ENCODE measurements at places on chromosomes 11 and 22. TPM values are rescaled to one million over a fixed set of nuclear protein-coding genes. Genes with fewer than 3 reads are reported as not detected.

- DNase-seq: no peak
- H3K36me3 ChIP-seq: no peaks in the 10 kb centered on the region
- H3K27me3 ChIP-seq: no peaks in the 10 kb centered on the region
- no peaks in the 10 kb centered on the region for H3K4me1 ChIP-seq
- H3K27ac ChIP-seq: no peak overlapping the region
- H3K4me3 ChIP-seq: no peak overlapping the region
Observed at GRCh38 chr11:124199702-124200101, 16.6 kb downstream of the OR10D3 start.

GRCh38 chr11:134691295-134691873 lies 279.3 kb upstream of the B3GAT1 start:
- no peak overlapping the region for H3K27ac ChIP-seq
- no peaks in the 10 kb centered on the region for H3K36me3 ChIP-seq
- no peak for DNase-seq
- no peak overlapping the region for H3K4me3 ChIP-seq
- peaks cover 21% of the 10 kb centered on the region for H3K27me3 ChIP-seq

GRCh38 chr11:114075344-114075610 lies 15.8 kb downstream of the ZBTB16 start:
- H3K4me3 ChIP-seq: no peak overlapping the region
- no peak for DNase-seq
- peaks cover 67% of the 10 kb centered on the region for H3K4me1 ChIP-seq

DNA sequence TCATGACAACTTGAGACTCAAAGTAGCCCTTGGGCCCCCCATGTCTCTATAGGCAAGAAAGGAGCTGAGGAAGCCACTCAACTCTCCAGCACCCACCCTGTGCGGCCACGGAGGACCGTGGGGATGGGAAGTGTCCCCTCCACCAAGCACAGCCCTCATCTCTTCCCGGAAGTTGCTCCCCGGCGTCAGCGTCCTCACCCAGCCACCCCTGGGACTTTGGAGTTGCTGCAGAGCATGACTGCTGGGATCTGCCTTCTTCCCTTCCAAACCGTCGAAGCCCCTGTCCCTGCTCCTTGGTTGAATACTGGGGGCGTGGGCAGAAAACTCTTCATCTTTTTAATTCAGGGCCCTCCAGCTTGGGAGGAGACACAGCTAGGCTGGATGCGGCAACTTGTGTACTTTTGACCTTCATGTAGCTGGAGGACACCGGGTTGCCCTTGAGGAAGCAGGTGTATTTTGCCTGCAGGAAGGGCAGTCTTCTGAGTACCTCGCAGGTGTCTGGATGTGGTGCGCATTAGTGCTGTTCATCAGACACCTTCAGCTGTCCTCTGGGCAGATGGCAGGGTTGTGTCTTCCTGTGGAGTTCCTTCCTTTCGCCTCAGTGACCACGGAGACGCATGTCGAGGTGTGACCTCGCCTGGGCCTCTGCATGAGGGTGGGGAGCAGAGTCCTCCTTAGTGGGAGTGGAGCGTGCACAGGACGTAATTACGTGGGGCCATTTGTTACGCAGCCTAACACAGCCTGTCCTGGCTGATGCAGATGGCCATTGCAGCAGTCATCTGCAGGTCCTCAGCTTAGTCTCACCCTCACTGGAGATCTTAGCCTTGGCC lies 12.2 kb upstream of the IFITM3 start:
- H3K36me3 ChIP-seq: no peaks in the 10 kb centered on the region
- no peak overlapping the region for H3K27ac ChIP-seq
- H3K27me3 ChIP-seq: no peaks in the 10 kb centered on the region
- H3K4me1 ChIP-seq: peaks cover 32% of the 10 kb centered on the region
- no peak for DNase-seq

GRCh38 chr22:46800102-46800857 lies 37.8 kb downstream of the TBC1D22A start:
- peaks cover 9% of the 10 kb centered on the region for H3K36me3 ChIP-seq
- H3K27me3 ChIP-seq: no peaks in the 10 kb centered on the region
- DNase-seq: no peak
- H3K4me1 ChIP-seq: peaks cover 8% of the 10 kb centered on the region

GRCh38 chr11:124791626-124792341 lies 8.4 kb downstream of the MSANTD2 start:
- no peaks in the 10 kb centered on the region for H3K36me3 ChIP-seq
- no peak overlapping the region for H3K27ac ChIP-seq
- no peak overlapping the region for H3K4me3 ChIP-seq
- H3K4me1 ChIP-seq: peaks cover 2% of the 10 kb centered on the region

GRCh38 chr22:44307509-44308169 lies 5.1 kb downstream of the SHISAL1 start:
- peaks cover 3% of the 10 kb centered on the region for H3K27me3 ChIP-seq
- no peak overlapping the region for H3K4me3 ChIP-seq
- no peaks in the 10 kb centered on the region for H3K4me1 ChIP-seq
- no peak overlapping the region for H3K27ac ChIP-seq

GRCh38 chr11:98600786-98601773 lies 419.7 kb upstream of the CNTN5 start:
- no peak overlapping the region for H3K4me3 ChIP-seq
- H3K27me3 ChIP-seq: no peaks in the 10 kb centered on the region
- no peak overlapping the region for H3K27ac ChIP-seq
- no peaks in the 10 kb centered on the region for H3K36me3 ChIP-seq
- DNase-seq: no peak

FAR1 gene
- total RNA-seq: 58.0 TPM

KAT5 gene
- 65.8 TPM for total RNA-seq
